PC-3 (cell line): ENCODE measurements at places on chromosomes 2 and 18. TPM values are rescaled to one million over a fixed set of nuclear protein-coding genes. Genes with fewer than 3 reads are reported as not detected.

Gene CCDC195
- not detected in 2 replicates for total RNA-seq

Gene EGR4
- total RNA-seq: not detected in 2 replicates

Gene ANKRD30BL
- not detected in 2 replicates for total RNA-seq

Gene TMEM198
- total RNA-seq: 1.1 and 5.2 TPM in 2 replicates

Gene BOK
- 30.2 and 39.3 TPM in 2 replicates for total RNA-seq
